CD14-positive monocyte (primary cell): ENCODE measurements at places on chromosomes 13 and 19. TPM values are rescaled to one million over a fixed set of nuclear protein-coding genes. Genes with fewer than 3 reads are reported as not detected.

TIMM29 gene
- polyA plus RNA-seq = 5.2 and 9.1 TPM in 2 replicates

PRTN3 gene
- not detected for polyA plus RNA-seq

DNA sequence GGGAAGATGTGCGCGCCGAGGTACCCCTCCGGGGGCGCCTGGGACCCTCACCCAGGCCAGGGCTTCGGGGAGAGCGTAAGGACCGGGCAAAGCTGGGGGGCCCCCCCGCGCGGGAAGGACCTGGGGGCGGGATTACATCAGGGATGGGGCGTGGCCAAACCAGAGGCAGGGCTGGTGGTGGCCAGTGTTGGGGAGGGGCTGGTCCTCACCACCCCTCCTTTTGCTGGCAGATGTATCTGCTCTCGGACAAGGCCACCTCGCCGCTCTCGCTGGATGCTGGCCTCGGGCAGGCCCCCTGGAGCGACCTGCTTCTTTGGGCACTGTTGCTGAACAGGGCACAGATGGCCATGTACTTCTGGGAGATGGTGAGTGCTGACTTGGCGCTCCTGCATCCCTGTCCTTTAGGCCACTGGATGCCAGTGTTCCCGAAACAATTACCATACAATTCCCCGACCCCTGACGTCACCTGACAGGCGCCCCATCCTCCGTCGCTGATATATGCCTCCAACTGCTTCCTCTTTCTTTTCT is 25.3 kb downstream of the TRPM4 start:
- DNase-seq = no peak

DNA sequence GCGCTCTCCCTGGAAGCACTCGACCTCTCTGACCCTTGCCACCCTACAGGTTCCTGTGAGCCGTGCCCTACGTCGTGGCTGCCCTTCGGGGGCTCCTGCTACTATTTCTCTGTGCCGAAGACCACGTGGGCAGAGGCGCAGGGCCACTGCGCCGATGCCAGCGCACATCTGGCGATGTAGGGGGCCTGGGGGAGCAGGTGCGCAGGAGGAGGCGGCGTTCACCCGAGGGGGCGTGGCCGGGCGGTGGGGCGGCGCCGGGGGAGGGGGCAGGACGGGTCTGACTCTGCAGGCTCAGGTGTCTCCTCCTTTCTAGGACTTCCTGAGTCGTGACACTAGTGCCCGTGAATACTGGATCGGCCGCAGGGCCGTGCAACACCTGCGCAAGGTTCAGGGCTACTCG is 26.4 kb downstream of the CLEC4M start:
- DNase-seq = no peak

- peak; percentile 53 for DNase-seq
Measured at GRCh38 chr19:48858984-48859710, 9.3 kb downstream of the PLEKHA4 start.

DNA sequence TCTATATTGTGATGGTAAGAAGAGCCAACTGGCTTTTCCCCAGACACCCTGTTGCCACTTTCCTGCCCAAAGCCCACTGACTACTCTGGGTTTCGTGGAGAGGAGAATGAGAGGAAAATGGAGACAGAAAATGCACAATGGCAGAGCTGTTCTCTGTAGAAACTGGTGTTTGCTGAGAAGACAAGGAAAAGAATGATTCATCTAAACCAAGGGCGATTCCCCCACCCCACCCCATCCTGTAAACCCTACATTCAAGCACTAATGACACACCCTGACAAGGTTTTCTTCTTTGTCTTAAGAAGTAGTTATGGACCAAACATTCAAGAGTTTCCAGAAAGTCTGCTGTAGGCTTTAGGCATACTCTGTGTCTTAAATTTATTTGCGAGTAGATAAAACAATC is 68.8 kb downstream of the DOCK9 start:
- no peak for DNase-seq

GRCh38 chr13:51033421-51034185 is 77.5 kb downstream of the C13orf42 start:
- DNase-seq = no peak

KIR2DL3 gene
- polyA plus RNA-seq = 0.07 TPM in 1 of 2 replicates, not detected in the other

GRCh38 chr13:105918842-105919741 is 616.4 kb downstream of the EFNB2 start:
- DNase-seq = no peak

- DNase-seq = no peak
Measured at GRCh38 chr13:106560821-106561220, 7.1 kb downstream of the ARGLU1 start.

DNMT1 gene
- 67.2 and 72.5 TPM in 2 replicates for polyA plus RNA-seq

DNA sequence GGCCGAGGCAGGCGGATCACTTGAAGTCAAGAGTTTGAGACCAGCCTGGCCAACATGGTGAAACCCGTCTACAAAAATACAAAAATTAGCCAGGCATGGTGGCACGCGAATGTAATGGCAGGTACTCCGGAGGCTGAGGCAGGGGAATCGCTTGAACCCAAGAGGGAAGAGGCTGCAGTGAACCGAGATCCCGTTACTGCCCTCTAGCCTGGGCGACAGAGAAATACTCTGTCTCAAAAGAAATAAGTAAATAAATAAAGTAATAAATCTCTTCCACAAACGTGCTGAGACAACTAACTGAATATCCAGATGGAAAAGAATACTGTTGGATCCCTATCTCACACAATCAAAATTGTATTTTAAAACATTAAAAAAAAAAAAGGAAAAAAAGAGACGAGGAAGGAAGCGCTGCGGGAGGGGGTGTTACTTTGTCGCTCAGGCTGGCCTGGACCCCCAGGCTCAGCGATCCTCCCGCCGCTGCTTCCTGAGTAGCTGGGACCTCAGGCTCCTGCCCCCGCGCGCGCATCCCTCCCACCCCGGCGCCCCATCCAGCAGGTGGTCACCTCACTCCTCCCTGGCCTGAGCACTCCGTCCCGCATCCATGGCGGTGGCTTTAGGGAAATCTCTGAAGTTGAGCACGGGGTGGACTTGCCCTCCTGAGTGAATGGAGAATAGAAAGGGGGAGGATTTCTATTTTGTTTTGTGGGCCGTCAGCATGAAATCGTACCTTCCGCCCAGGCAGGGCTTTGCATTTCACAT is 628 bp upstream of the ZNF813 start:
- no peak for DNase-seq

PTPRH gene
- polyA plus RNA-seq = not detected

FUZ gene
- 5.3 TPM for polyA plus RNA-seq
